Activated CD4-positive, alpha-beta T cell treated with anti-CD3 and anti-CD28 coated beads, Interleukin-2, amount 50 U/mL, for 1 hour (primary cell): ENCODE measurements at places on chromosomes 1 and 21.

GRCh38 chr1:210398466-210398865 is 69.8 kb downstream of the HHAT start:
- DNase-seq: no peak

DNA sequence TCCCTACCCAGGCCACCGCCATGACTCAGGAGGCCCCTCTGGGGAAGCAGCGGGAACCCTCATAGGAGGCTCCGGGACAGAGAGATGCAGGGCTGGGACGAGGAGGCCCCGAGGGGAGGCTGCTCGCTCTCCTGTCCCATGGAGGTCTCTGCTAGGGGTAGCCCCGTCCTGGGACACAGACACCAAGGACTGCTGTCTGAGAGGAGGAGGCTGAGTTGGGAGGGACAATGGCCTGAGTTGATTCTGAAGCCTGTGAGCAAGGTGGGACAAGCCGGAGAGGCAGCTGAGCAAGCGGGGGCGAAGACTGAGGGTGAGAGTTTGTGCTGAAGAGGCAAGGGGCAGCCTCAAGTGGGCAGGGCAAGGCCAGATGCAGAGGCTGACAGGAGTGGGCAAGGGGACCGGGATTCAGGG is 17.4 kb downstream of the SLC27A3 start:
- DNase-seq: no peak

DNA sequence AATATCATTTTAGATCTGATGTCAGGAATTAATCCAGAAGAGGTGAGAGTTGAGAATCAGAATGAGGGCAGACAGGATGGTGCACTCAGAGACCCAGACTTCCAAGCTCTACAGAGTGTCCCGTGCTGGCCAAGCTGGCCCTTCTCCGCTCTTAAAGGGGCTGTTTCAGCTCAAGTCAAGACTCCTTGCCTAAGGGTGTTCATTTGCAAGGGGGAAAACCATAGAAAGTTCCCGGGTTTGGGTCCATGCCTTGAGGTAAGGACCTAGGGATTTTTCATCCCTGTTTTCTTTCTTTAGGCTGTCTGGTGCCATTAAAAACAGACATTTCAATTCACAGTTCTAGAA is 47.5 kb downstream of the EDN2 start:
- DNase-seq: no peak

- DNase-seq: no peak
Observed at GRCh38 chr1:103075316-103076000, 32.9 kb downstream of the COL11A1 start.

- DNase-seq: no peak
Observed at GRCh38 chr1:21118167-21118566, 58.5 kb downstream of the EIF4G3 start.

DNA sequence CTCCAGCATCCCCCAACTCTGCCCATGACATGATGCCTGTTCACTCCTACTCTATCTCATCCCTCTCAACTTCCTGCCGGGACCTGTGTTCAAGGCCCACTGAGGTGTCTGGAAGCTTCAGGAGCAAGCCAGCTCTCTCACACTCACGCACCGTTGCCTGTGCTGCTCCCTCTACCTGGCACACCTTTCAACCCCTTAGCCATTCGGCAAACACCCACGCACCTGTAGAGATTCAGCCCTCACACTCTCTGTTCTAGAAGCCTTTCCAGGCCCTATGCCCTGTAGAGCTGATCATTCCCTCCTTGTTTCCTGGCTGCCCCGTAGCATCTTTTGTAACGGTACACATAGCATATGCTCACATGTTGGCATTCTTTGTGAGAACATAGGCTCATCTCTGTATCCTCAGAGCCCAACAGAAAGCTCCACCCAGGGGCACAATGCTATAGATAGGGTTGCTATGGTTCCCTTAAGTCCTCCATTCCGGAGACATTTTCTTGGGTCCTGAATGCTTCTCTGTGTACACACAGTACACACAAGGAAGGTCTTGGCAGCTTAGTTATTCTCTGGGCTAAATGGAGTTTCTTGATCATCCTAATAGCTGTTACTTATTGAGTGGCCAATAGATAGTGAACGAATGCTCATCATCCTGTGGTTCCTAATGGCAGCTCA is 1.3 kb downstream of the C8B start:
- no peak for DNase-seq

GRCh38 chr1:37515185-37516034 is 844 bp upstream of the MEAF6 start:
- no peak for DNase-seq

- DNase-seq: no peak
Observed at GRCh38 chr1:57376041-57376440, 47.8 kb downstream of the DAB1 start.

GRCh38 chr1:65148548-65149350 is 746 bp downstream of the AK4 start:
- no peak for DNase-seq

DNA sequence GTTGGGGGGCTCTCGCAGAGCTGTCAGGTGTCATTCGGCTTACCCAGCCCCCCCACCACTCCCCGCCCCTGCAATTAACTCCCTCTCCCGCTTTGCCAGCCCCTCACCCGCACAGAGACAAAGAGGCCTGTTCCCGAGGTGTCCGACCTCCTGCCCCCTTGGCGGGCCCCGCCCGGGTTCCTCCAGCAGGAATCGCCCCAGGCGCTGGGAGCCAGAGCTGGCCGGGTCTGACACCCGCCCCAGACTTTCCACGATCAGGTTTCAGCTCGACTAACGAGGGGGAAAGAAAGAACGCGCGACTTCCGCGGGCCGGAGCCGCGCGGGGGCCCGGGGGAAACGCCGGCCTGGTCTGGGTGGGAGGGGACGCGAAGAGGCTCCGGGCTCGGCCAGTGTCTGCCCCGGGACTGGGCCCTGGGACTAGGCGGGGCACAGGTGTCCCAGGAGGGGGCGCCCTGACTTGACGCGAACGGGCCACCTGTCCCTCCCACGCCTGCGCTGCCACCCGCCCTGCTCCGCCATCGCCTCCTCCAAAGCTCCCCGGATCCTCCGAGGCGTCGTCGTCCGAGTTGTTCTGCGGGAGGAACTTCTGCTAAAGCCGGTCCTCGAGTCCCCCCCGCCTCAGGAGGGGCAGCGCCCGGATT is 36.4 kb upstream of the HHAT start:
- peak; percentile 34 for DNase-seq

DNA sequence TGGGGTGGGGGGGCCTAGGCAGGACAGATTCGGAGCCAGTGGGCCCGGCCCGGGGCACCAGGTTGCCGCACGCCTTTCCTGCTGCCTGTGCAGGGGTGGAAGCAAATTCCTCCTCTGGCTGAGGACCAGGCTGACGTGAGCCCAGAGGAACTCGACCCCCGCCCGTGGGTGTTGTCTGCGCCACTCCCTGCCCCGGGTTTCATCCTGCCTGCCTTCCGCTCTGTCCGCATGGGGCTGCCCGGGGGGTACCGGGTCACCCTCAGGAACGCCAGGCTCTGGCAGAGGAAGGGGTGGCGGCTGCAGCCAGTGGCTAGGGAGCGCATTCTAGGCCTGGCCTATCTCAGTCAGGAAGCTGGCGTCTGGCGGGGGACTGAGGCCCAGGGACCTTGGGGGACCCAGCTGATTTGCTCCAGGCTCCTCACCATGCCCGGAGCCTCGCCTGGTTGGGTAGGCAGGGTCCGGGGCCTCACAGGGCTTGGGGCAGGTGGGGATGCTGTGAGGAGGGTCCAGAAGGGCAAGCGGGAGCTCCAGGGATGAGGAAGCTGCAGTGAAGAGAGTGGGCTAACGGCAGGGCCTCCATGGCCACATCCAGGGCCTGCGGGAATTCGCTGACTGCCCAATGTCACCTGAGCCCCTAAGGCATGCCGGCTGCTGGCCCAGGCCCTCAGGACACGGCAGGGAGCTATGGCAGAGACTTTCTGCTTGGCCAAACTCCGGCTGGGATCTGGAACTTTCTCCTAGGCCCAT is 2.4 kb upstream of the IBA57 start:
- no peak for DNase-seq

GRCh38 chr1:50292276-50292675 is 131.0 kb downstream of the DMRTA2 start:
- no peak for DNase-seq
